ENCODE measurements at places on chromosomes 6 and 20.

DNA sequence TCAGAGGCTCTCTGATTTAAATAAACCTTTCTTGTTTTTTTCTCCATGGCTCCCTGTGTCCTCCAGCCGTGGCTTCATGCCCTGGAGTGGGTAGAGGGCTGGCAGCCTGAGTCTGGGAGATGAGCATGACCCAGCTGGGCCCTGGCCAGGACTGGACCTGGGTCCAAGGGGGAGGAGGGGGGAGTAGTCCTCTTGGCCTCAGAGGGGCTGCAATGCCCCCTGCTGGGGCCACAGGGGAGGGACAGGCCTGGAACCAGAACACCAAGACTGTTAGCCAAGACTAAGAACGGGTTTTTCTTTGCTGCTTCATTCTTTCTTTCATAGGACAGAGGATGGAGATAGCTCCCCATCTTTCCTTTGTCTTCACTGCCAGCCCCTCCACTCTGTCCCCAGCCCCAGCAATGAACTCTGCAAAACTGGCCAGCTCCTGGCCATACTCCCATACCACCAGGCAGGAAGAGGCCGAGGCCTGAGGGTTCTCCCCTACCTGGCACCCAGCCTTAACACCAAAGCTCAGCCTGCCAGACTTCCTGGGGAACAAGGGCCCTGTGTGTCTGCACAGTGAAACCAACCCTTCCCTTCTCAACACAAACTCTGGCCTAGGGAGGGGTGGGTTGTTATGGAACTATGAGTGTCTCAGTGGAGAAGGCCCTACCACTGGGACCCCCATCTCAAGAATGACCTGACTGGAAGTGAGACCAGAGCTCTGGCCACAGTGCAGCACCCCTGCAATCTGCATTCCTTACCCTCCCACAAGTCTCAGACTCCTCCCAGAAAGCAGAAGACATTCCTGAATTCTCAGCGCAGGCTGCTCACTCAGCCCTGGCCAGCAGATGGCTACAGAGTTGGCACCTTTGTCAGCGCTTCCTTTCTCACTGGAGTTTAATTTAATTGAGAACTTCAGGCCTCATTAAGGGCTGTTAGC lies 11.0 kb downstream of the SLC29A1 start:
- DNase-seq, result no peak

- DNase-seq, result no peak
Measured at GRCh38 chr6:143288923-143289322, 161.6 kb downstream of the ADAT2 start.

DNA sequence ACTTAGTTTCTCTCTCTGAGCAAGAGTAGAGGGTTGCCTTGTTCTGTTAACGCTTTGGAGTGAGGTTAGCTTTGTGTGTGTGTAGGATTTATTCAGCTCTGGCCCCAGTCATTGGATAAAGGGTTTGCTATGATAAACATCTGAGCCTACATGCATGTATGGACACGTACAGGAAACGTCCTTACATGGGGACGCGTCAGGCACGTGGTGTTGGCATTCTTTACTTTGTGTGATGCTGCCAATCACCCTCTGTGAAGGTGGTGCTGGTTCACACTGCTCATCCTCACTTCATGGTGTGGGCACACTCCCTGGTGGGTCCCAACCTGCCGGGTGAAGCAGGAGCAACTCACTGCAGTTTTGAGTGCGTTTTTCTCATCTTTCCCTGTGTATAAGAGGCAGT lies 53.4 kb upstream of the CD93 start:
- DNase-seq, result no peak

GRCh38 chr6:97288188-97288587 lies 5.2 kb upstream of the MMS22L start:
- DNase-seq, result no peak

DNA sequence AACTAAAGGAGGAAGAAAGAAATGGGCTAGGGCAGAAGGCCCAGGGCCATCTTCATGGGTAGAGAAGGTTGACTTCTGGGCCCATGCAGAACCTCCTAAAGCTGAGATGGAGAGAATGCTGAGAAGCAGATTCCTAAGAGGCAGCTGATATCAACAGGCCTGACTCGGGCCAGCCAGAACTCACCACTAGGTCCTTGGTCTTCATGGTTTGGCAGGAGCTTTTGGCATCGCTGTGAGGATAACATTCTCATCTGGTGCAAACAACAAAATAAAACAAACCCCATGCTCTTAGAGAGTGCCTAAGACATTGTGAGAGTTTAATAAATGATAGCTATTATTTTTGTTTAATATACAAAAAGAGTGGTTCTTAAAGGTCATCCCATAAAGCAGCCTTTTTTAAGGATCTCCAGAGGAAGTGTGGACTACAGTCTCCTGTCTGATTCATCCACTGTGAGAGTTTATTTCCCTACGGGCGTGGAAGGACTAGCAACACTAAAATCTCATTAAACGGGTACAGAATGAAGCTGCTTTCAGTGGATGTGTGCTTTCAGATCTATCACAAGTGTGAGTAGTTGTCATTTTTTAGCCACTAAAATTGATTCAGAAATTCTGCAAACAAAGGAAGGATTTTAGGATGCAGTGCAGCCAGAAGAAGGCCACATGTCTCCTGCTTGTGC lies 160.0 kb downstream of the PLCB4 start:
- no peak for DNase-seq

DNA sequence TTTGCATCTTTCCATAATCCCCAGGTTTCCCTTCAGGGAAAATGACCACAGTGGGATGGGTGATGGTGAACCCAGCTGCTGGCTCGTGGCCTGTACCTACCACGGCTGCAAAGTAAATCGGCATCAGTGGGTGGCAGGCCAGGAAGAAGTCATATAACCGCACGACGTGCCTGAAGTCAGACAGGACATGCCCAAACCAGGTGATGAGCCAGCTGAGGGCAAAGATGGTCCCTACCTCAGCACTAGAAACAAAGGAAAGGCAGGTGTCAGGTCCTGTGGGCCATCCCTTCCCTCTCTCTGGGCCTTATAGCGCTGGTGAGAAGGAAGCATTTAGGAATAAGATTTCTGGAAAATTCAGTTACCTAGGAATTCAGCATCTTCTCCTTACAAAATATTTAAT lies 22.2 kb downstream of the TBC1D20 start:
- no peak for DNase-seq

DNA sequence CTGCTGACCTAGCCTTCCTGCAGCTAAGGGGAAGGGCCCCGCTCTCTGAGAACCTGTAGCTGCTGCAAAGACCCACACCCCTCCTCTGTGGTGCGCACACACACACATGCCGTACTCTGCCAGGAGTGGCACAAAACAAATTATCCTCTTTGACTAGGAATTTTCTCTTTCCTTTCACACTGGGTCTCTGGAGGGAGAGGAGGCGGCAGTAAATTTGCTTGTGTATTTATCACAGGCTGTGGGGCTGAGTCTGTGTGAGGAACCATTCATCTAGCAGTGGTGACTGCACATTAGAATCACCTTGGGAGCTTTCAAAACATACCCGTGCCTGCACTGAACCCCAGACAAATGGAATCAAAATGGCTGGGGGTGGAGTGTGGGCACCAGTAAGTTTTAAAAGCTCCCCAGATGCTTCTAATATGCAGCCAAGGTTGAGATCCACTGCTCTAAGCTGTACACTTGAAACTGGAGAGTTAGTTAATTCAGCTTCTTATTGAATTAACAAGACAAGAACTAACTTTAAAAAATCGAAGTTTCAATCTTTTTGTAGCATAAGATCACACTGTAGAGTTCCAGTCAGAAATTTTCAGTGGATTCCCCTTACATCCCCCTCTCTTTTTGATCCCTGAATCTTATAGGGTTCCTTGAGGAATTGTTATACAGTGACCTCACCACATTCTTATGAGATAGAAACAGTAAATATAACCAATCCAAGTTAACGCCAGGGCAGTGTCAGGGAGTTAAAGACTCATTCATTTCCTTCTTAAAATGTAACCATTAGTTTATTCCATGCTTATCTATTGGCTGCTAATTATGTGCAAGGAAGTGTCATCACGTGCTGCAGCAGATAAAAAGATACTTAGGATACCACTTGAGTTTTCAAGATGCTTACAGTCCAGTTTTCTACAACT lies 29.8 kb upstream of the GMDS start:
- DNase-seq, result no peak

DNA sequence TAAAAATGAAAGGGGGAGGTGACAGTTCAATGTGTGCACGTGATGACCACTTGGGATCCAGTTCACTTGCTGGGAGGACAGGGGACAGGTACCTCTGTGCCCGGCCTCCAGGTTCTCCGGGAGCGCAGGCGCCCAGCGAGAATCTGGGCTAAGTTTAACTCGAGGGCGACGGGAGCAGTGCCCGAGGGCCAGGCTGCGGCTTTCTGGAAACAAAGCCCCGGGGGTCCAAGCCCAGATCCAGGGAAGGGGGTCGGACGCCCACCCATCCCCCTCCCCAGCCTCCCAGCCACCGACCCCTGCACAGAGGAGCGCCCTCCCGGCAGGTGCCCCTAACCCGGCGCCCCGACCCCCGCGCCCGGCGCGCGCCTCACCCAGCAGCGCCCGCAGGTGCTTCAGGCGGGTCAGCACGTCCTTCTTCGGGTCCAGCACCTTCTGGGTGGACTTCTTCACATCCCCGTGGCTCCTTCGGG lies 405 bp downstream of the RALGAPA2 start:
- no peak for DNase-seq

GRCh38 chr6:137870744-137871247 lies 3.7 kb downstream of the TNFAIP3 start:
- DNase-seq, result no peak

GRCh38 chr6:152368751-152369624 lies 268.2 kb downstream of the SYNE1 start:
- DNase-seq, result no peak
